ENCODE measurements at places on chromosomes 5 and 9. TPM values are rescaled to one million over a fixed set of nuclear protein-coding genes. Genes with fewer than 3 reads are reported as not detected.

Gene GNPDA1
- total RNA-seq: 77.2 TPM

Gene C5orf58
- not detected for total RNA-seq

Gene CCNJL
- 0.13 TPM for total RNA-seq

Gene NTRK2
- total RNA-seq: 27.5 TPM

Gene PDE8B
- 0.11 TPM for total RNA-seq

Gene RNF183
- not detected for total RNA-seq

Gene OLFM1
- 10.7 TPM for total RNA-seq

Gene COL27A1
- total RNA-seq: 21.2 TPM

Gene SPINK7
- not detected for total RNA-seq

All from articular chondrocyte of knee joint (primary cell).